ENCODE measurements at places on chromosomes 7 and 10. TPM values are rescaled to one million over a fixed set of nuclear protein-coding genes. Genes with fewer than 3 reads are reported as not detected.
A peak's percentile ranks its signal among the peaks of the same experiment; 100 is the strongest.

- no peak for DNase-seq
Measured at GRCh38 chr10:102627736-102628293, 16.5 kb upstream of the TRIM8 start.

The OR13A1 gene
- not detected for total RNA-seq

DNA sequence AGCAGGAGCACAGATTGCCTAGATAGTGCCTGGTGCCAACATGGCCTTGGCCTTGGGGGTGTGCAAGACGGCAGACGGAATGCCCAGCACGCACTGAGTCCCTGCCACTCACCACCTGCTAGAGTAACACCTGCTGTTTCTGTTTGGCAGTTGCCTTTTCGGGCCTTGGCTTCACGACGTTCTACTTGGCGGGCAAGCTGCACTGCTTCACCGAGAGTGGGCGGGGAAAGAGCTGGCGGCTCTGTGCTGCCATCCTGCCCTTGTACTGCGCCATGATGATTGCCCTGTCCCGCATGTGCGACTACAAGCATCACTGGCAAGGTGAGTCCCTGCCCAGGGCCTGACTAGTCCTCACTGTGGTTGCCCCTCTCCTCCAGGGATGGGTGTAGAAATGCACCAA is 118.0 kb downstream of the PLPP4 start:
- no peak for DNase-seq

- DNase-seq, result no peak
Measured at GRCh38 chr10:49053053-49053997, 62.0 kb downstream of the VSTM4 start.

The SMARCD3 gene
- 4.7 TPM for total RNA-seq

DNA sequence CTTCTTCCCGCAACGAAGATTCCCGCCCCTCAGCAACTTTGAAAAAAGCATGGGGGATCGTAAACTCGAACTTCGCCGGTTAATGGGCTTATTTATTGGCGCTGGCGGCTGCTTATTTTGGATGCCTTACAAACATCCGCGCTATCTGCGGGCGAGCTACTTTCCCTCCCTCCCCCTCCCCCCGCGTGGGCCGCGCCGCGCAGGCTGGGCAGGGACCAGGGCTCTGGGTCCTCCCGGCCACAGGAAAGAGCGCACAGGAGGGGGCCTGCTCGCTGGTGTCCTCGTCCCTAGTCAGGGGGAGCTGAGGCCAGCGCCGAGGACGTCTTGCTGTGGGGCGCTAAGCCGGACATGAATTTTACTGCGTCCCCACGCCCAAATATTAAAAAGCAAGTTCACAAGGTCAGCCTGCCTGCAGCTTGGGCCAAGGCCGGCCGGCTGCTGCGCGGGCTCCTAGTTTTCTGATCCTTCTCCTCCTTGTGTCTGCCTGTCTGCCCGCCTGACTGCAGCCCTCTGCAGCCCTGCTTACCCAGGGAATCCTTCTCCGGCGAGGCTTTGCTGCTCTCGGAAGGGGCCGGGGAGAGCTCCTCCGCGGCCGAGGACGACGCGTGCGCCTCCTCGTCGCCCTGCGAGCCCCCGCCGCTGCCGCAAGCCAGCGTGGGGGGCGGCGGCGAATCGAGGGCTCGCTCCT is 1.2 kb downstream of the HOXA10 start:
- DNase-seq, result peak; percentile 17

- no peak for DNase-seq
Measured at GRCh38 chr10:92727550-92727949, 37.8 kb downstream of the HHEX start.
